ENCODE measurements at places on chromosomes 7 and 10. TPM values are rescaled to one million over a fixed set of nuclear protein-coding genes. Genes with fewer than 3 reads are reported as not detected.

ARID5B gene
- total RNA-seq, result 60.7 TPM

ZNF736 gene
- total RNA-seq, result 17.1 TPM

SLC26A3 gene
- not detected for total RNA-seq

CFAP46 gene
- not detected for total RNA-seq

WAPL gene
- 52.7 TPM for total RNA-seq

CHST3 gene
- 54.4 TPM for total RNA-seq

HTR7 gene
- total RNA-seq, result 5.4 TPM

CLCN1 gene
- not detected for total RNA-seq

LIPN gene
- total RNA-seq, result not detected

C7orf57 gene
- not detected for total RNA-seq

ANKRD26 gene
- 8.0 TPM for total RNA-seq

MKI67 gene
- total RNA-seq, result 2.7 TPM

ACSM6 gene
- total RNA-seq, result not detected

MMRN2 gene
- 49.4 TPM for total RNA-seq

SAMD9 gene
- total RNA-seq, result 10.2 TPM

CYP2C9 gene
- total RNA-seq, result not detected

GDF10 gene
- total RNA-seq, result 2.4 TPM

ABHD11 gene
- total RNA-seq, result 16.9 TPM

HKDC1 gene
- total RNA-seq, result not detected

SGCE gene
- 131 TPM for total RNA-seq

TFR2 gene
- 1.9 TPM for total RNA-seq

EEF1AKMT2 gene
- 10.4 TPM for total RNA-seq

TRPV5 gene
- total RNA-seq, result not detected

FAM25A gene
- total RNA-seq, result not detected

BHLHA15 gene
- total RNA-seq, result not detected

GLI3 gene
- total RNA-seq, result 6.6 TPM

C7orf33 gene
- total RNA-seq, result not detected

TLX1 gene
- not detected for total RNA-seq

CUZD1 gene
- not detected for total RNA-seq

RBP4 gene
- total RNA-seq, result 23.3 TPM

KLLN gene
- total RNA-seq, result 0.14 TPM

WNT16 gene
- total RNA-seq, result not detected

IFIT1B gene
- total RNA-seq, result not detected
